ENCODE measurements at places on chromosomes 4 and X.

GRCh38 chr4:168757500-168757899 is 252.6 kb downstream of the CBR4 start:
- DNase-seq: no peak

DNA sequence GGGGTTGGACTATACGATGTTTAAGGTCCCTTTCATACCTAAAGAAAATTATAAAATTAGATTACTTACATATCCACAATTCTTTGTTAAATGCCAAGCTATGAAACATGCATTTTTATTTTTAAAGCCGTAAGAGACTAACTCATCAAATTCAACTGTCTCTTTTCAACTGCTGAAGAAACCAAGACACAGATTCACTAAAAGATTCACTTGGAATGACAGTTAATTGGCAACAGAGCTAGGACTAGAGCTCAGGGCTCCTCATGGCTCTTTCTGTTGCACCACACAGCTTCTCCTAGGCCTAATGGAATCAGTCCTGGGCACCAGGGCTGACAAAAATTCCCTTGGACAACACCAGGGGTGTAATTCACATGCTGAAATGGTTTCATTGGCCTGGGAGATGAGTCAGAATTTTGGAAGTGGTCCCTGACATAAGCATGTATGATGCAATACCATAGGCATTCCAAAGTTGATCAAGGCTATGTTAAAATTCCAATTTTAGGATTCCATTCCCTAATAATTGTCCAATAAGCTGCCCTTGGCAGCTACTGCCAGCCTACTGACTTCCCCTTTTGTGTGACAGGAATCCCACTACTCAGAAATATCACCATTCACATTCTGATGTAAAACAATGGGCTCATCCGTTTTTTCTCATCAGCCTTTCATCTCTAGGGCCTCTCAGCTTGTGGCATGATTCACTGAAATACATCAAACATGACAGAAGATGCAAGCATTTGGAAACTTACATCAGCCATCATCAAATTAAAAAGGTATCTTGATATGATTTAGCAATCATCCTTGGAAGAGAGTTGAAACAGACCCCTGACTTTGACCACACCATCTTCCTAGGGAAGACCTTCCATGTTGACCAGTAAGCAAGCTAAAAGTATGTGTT is 54.2 kb downstream of the PLAC1 start:
- no peak for DNase-seq

DNA sequence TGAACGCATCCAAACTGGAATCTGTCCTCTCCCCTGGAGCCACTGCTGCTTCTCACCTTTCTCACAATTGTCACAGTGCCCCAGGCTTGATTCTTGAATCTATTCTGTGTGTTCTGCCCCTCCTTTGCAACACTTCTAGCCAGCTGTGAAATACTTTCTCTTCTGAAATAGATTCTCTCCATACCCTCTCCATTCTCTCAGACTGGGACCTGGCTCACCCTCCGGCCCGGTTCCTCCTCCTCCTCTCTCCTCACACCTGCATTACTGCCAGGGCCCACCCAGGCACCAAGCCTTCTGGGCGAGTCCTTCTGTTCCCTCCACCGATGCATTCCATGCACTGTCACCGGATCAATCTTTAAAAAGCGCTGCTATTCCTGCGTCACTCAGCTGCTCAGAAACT is 336.1 kb downstream of the UNC5C start:
- no peak for DNase-seq

GRCh38 chr4:78099058-78099457 is 41.9 kb downstream of the FRAS1 start:
- DNase-seq: no peak

DNA sequence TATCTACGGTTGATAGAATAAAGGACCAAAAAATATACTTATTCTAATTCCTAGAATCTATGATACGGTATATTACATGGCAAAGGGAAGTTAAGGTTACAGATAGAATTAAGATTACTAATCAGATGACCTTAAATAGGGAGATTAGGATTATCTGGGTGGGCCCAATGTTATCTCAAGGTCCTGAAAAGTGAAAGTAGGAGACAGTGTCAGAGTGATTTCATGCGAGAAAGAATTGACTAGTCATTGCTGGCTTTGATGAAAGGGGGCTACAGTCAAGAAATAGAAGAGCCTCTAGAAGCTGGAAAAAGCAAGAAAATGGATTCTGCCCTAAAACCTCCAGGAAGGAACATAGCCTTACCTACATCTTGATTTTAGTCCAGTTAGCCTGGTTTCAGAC is 176.9 kb upstream of the PPP1R2C start:
- DNase-seq: no peak

- DNase-seq: no peak
These were observed 61.0 kb downstream of the CHRNA9 start for GRCh38 chr4:40395908-40396793.

DNA sequence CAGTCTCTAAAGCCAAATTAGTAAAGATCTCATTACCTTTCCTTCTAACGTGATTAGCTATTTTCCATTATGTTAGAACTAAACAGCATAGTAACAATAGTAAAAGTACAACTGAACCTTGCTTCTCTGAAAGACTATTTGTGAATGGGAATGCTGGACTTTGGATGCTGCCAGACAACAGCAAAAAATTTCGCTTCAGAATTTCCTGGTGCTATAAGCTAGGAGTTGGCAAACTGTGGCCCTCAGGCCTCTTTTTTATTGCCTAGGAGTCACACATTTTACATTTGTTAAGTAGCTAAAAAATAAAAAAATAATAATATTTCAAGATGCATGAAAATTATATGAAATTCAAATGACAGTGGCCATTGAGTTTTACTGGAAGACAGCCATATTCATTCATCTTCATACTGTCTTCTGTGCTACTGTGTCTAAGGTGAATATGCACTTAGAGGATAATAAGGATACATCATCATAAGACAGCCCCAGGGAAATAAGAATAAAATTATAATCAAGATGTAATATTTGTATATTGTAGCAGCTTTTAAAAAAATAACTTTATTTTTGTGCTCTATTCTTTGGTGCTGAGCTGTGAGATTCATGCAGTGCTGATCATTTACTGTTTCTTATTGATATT is 34.6 kb downstream of the RASGEF1B start:
- DNase-seq: no peak

DNA sequence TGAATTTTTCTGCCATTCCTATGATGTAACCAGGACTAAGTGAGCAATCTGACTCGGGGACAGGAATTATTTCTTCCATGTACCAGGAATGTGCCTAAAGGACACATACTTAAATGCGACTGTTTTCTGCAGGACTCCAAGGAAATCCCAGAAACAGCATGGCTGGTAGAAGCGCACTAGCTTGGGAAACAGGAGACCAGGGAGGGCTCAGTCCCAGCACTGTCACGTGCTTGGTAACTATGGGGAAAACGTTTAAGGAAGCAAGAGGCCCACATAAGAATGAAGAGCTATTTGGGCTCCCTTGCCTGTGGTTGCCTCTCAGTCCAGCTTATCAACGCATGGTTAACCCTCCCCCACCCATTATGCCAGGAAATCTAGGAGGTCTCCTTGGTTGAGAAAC is 19.6 kb downstream of the MPP1 start:
- DNase-seq: no peak

- DNase-seq: no peak
These were observed 12.4 kb upstream of the CYBB start for GRCh38 chrX:37767430-37767829.

DNA sequence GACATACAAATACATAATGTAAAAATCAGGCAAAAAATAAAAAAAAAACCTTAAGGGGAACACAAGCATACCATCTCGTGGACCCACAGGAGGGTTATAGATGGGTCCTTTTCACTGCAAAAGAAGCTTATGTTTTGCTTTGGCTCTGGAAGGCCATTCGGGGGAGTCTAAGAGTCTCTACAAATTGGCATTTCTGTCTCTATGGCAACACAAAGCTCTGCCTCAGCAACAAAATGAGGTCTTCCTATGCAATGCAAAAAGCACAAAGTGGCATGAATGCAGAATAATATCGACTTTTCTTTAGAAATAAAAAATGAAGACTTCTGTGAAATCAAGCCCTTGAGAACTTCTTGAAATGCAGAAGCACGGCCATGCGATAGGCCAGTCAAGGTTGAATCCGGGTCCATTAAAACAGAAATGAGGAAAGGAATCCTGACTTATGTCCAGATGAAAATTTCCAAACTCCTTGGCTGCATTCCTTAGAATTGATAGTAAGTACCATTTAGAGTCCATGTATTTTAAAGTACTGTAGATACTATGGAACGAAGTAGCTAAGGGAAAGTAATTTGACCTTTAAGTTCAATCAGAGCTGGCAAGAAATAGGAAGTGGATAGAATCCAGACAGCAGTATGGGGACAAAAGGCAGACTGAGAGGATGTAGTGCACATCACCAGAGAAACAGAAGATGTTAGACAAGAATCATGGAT is 63.7 kb upstream of the PDLIM3 start:
- DNase-seq: no peak

DNA sequence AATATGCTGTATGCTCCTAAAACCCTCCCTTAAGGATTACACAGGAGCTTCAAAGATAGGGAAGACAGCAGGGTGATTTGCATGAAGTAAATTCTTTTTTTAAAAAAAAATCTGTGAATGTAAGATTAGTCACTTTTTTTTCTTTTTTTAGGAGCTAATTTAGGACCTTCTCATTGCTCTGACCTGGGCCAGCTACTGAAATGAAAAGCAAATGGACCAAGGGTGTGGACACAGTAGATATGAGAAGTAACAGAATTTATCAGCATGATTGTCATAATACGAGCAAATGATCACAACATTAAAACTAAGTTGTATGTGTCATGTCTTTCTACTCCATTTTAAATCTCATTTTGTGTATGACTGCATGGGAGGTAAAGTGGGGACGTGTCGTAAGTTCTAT is 6.6 kb upstream of the FGF5 start:
- DNase-seq: no peak

- DNase-seq: no peak
These were observed 55.3 kb upstream of the APELA start for GRCh38 chr4:164821711-164822110.

GRCh38 chr4:151676301-151676700 is 84.5 kb downstream of the GATB start:
- DNase-seq: no peak

DNA sequence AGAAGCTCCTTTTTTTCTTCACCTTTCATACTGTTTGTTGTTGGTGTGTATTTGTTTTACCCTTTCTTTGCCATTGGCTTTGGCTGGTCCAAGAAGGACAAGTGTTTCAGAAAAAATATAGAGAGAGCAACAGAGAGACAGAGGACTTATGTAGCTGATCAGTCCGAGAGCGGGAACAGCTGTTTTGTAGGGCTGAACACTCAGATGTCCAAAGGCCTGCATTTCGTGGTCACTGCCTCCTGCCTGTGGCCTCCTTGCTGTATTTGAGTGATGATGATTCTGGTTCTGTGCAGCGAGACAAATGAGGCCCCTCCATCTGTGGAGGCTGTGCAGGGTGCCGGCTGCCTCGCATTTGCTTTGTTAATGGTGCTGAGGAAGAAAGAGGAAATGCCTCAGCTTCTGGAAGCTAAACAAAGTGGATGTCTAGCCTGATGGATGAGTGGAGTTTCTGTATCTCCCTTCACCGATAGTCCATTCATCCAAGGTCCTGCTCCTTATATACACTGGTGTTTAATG is 19.8 kb upstream of the STOX2 start:
- no peak for DNase-seq

DNA sequence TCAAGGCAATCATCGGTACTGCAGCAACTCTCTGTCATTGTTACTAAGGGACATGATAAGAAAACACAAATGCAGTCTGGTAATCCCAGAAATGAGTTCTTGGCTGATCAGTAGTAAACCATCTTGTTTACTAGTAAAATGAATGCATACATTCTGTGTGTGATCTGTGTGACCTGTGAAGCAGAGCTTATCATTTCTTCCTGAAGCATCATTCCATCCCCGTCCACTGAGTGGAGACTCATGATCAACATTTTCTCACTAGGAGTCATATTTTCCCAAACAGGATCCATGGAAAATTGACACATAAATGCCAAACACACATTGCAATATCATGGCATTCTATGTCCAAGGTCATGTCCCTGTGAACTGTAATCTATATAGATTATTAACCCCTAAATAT is 226.1 kb downstream of the ANKRD50 start:
- DNase-seq: no peak

DNA sequence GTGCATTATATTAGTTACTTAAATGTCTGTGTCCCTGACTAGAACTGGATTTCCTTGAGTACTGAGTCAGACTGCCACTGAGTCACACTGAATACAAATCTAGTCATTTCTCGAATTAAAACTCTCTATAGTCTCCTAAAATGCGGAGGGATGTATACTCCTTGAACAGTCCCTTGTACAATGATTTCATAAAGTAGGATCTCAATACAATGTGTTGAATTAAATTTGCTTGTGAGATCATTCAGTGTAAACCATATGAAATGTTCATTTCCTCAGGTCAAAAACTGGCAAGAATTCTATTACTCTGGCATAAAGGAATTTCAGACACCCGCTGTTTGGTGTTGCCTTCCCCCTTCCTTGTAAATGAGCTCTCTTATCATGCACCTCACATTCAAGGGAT is 17.5 kb upstream of the FAM241A start:
- DNase-seq: no peak

DNA sequence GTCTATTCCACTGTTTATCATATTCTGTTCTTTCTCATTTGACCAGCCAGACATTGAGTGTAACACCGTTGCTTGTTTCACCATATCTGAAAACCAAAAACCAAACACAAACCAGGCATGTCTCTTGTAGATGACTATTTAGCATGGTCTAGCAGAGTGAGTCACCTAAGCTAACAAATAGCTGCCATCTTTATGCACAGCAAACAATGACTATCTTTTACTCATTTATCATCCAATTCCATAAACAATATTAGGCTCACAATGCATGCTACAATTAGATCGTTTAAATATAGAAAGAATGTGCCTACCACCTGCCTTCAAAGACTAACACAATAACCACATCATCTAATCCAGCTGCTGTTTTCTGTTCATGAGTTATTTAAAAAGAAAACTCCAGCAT is 495.4 kb downstream of the PCDH19 start:
- DNase-seq: no peak

- DNase-seq: no peak
These were observed 908.9 kb upstream of the LCORL start for GRCh38 chr4:18930487-18930886.

GRCh38 chr4:9894644-9895332 is 113.4 kb downstream of the DRD5 start:
- DNase-seq: no peak

GRCh38 chr4:7194251-7195140 is 2.2 kb downstream of the SORCS2 start:
- peak; percentile 51 for DNase-seq

- DNase-seq: no peak
These were observed 16.2 kb downstream of the ZFYVE28 start for GRCh38 chr4:2402048-2402842.

All from activated T-cell treated with anti-CD3 and anti-CD28 coated beads, Interleukin-2, amount 50 U/mL, for 48 hours (primary cell).